ENCODE measurements at places on chromosomes 5 and 9. TPM values are rescaled to one million over a fixed set of nuclear protein-coding genes. Genes with fewer than 3 reads are reported as not detected.

GRCh38 chr9:82810915-82811314, 252.0 kb downstream of the RASEF start:
- DNase-seq: no peak

- no peak for DNase-seq
These were observed 106.4 kb downstream of the CACNA1B start for GRCh38 chr9:137984005-137984404.

DNA sequence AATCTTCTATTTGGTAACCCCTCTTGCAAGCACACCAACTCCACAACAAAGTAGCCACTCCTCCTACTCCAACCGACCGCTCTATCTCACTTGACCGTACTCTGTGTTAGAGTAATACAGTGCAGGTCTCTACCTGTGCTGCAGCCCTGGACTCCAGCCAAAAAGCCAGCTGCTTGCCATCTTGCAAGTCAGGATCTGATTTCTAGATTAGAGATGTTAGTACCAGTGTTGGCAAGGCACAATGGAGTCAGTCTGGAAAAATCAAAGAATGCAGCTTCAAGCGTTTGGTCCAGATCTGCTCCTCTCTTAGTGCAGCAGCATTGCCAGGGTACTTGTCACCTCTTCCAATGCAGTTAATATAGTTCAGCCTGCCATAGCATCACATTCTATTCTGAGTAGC, 477.6 kb downstream of the ZSWIM6 start:
- DNase-seq: no peak

GRCh38 chr9:27800692-27801370, 227.6 kb upstream of the C9orf72 start:
- DNase-seq: no peak

GRCh38 chr9:104386425-104387069, 117.5 kb upstream of the OR13F1 start:
- peak; percentile 29 for DNase-seq

DNA sequence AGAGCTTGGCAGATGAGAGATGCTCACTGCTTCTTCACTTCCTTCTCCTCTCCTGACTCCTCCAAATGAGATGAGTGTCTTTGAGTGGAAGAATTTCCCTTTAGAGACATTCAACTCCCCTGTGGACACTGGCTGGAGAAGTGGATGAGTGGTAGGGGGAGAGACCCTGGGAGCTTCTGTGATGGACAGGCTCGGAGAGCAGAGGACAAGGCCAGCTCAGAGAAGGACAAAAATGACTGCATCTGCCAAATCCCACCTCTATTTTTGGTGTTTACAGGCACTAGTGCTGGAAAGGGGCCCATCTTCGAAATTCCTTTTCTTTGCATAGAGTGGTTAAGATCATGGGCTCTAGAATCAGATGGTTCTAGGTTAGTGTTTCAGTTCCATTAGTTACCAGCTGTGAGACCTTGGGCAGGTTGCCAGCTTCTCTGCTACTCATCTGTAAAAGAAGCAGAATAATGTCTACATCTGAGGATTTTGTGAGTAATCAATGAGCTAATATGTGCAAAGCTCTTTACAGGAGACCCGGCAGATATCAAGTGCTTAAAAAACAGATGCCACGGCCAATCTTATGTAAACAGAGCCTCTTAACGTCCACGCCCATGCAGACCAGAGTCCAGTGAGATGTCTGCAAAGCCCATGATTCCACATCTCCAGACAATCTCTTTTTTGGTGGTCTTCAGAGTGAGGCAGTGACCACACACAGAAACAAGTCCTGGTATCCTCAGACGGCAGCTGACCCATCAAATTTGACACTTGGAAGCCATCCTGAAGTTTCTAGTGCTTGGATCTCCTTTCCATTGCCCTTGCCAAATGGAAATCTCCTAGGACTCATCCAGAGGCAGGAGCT, 13.6 kb upstream of the COL27A1 start:
- DNase-seq: no peak

- no peak for DNase-seq
These were observed 5.3 kb downstream of the SLC25A25 start for GRCh38 chr9:128073253-128073886.

DNA sequence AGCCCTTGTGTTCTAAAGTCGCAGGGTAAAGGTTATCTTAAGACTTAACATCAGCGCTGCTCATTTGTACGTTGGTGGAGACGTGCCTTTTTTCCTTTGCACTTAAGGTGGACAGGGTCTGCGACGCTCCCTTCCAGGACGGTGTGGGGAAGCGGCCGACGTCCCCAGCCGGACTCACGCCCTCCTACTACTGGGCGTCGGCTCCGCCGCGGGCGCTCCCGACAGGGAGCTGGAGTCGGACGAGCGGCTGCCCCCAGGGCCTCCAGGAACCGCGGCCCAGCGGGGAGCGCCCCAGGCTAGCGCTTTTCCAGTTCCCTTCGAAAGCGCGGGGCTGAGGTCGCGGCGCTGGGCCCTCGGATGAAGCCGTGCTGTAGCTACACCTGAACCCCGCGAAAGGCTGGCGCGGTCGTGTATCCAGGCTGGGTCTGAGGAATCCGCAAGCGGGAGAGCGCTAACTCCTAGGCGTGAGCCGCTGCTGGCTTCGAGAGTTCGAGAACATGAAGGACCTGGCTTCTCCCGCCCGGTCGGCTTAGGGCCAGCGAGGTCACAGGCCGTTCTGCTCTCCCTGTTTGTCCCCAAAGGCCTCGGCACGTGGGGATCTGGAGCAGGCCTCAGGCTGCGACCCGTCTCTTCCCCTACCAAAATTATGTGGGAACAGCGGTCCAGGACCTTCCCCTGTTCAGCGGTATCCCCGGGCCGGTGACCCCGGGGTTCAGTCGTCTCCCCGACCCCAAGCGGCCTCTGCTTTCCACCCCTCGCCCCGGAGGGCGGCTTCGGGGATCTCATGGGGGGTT, 3.8 kb upstream of the DMRT3 start:
- DNase-seq: no peak

GRCh38 chr5:150497274-150497988, 10.5 kb upstream of the NDST1 start:
- peak; percentile 83 for DNase-seq

- no peak for DNase-seq
These were observed 2.8 kb downstream of the SLC6A3 start for GRCh38 chr5:1442222-1443145.

DNA sequence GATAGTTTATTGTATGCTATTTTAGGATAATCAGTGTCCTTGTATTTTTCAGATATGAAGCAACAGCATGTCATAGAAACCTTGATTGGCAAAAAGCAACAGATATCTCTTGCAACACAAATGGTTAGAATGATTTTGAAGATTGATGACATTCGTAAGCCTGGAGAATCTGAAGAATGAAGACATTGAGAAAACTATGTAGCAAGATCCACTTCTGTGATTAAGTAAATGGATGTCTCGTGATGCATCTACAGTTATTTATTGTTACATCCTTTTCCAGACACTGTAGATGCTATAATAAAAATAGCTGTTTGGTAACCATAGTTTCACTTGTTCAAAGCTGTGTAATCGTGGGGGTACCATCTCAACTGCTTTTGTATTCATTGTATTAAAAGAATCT, 14.5 kb downstream of the CCT5 start:
- no peak for DNase-seq

- DNase-seq: no peak
These were observed 10.5 kb upstream of the SMIM32 start for GRCh38 chr5:136203303-136203922.

DNA sequence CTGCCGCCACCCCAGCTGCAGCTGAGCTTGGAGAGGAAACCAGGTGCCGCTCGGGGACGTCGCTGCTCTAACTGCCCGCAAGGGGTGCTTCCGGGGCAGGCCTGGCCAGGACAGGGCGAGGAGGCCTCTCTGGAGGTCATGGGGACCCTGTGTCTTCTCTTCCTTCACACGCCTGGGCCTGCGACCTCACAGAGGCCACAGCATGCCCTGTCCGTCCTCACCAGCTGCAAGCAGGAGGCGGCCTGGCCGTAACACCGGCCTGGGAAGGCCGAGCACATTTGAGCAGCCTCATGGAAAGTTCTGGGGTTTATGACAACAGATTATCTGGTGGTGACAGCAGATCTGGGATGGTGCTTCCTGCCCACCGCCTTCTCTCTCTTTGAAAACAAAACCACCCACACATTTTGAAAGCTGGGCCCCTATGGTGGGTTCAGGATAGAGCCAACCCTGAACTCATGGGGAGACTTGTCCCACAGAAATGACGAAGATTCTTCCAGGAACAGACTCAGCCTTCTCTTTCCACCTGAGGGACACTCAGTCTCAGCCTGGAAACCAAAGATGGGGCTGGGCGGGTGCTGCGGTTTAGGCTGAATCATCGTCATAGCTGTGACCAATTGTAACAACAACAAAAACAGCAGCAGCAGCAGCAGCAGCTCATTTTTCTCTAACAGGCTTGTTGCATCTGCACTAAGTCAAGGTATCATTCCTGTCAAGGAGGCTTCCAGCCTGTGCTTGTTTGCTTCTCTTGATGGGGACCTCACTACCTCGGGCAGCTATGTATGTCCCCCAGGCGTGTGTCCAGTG, 99.6 kb upstream of the RAPGEF1 start:
- DNase-seq: peak; percentile 16

DNA sequence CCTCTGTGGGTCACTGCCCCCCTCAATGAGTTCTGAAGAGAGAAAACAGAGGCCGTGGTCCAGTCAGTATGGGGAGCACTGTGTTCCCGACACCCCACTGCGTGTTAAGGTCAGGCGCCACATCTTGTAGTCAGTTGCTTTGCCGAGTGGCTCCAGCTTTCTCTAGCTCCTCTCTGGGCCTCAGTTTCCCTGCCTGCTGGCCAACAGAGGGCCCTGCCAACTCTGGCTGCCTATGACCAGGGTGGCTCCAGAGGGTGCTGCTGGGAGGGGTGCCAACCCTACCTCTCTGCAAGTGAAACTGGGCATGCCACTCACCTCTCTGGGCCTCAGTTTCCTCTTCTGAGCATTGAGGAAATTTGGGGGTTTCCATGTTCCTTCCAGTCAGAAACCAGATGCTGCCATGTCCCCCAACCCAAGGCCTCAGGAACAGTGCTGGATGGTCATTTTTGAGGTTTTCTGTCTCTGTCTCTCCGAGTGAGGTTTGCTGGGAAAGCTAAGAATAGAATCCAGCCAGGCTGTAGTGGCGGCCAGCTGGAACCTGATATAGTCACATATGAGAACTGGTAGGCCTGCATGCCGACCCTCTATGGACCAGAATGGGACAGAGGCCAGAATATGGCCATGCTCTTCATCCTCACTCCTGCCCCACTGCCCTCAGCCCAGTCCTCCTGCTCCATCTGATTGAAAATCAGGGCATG, 132.1 kb downstream of the PHF2 start:
- DNase-seq: no peak

DNA sequence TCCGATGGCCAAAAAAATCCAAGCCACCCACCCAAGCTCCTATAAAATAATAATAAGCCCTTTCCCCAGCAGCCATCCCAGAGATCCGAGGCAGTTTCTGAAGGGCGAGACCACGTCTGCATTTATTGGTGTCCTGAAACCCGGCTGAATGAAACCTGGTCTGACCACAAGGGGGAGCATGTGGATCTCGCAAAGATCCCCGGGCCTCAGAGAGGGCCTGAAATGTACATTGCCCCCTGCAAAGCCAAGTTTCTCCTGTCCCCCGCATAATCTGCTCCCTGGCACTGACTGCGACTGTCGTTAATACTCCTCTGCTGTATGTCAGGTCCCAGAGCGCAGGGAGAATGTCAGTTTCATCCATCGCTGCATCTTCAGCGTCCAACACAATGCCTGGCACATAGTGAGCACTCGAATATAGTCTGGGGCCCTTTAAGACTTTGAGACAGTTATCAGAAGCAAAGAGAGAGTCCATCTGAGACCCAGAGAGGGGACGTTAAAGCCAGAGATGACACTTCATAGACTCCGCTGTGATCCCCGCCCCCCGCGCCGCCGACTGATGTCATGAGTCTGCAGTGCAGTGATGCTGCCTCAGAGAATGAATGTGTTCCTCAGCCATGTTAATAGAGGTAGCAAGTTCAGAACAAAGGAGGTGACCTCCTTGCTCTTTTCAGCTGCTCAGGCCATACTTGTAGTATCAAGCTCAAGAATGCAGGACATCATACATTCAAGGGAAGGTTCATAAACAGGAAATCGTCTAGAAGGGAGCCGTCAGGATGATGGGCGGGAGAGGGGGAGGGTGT, 74.5 kb upstream of the BARHL1 start:
- peak; percentile 61 for DNase-seq

- DNase-seq: no peak
These were observed 145.4 kb downstream of the ENTREP1 start for GRCh38 chr9:69470186-69470977.

DNA sequence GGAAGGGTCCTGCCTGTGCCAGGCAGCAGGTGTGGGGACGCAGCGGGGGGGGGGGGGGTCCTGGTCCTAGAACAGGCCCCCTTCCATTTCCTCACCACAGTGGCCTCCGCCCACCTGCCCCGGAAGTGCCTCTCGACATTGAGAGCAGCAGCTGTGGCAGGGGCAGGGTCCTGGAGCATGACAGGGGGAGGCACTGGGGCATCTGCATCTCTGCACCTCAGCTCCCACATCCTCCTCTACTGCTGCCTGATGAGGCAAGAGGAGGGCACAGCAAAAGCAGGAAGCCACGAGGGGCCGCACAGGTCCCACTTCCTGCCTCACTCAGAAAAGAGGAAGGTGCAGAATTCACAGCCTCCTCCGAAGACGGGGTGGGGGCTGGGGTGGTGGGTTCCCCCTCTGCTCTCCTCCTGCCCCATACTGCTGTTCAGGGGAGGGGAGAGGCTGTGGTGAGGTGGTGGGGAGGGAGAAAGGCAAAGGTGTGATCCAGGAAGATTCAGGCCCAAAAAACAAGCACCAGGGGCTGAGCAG, 14.8 kb downstream of the AKNA start:
- no peak for DNase-seq

GRCh38 chr5:100299261-100299660, 235.9 kb upstream of the FAM174A start:
- DNase-seq: no peak

DCTN4 gene
- 66.4 TPM for total RNA-seq

C5orf58 gene
- not detected for total RNA-seq

GPR21 gene
- total RNA-seq: 0.49 TPM

PTGDS gene
- total RNA-seq: not detected

PLPPR1 gene
- not detected for total RNA-seq

ITGA2 gene
- total RNA-seq: 5.0 TPM

GFPT2 gene
- 10.6 TPM for total RNA-seq

FBP1 gene
- not detected for total RNA-seq

PDE6A gene
- total RNA-seq: 0.02 TPM

SARDH gene
- total RNA-seq: 0.07 TPM

APBA1 gene
- 0.05 TPM for total RNA-seq
